NCI-H774 (cell line): ENCODE measurements at places on chromosomes 2 and 18.

DNA sequence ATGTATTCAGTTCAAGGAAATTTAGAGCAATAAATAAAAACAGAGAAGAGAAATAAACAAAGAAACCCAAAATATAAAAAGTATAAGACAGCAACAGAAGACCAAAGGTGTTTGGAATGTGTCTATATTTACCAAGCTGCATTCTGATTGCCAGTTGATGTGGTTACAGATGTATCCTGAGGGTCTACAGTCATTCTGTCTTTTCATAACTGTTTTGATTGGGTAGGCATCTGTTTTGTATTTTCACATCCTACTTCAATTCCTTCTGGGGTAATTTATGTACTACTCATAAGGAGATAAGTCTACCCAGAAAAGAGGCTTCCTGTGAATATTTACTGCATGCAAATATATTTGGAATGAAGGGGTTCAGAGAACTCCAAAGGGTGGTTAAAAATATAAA is 596.8 kb upstream of the GCFC2 start:
- no peak for DNase-seq

GRCh38 chr18:50722311-50722710 is 97.5 kb downstream of the MRO start:
- DNase-seq: no peak

DNA sequence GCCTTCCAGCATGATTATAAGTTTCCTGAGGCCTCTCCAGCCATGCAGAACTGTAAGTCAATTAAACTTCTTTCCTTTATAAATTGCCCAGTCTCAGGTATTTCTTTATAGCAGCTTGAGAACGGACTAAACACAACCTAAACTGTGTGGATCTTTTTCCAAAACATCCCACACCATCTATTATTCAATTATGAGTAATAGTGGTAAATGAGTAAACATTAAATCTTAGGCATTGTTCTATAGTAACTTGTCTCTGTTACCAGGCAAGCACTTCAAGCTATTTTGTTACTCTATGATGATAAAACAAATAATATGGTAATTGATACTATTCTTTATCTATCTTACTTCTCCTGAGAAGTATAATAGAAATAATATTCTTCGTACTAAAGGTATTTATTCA is 536.9 kb upstream of the CHAC2 start:
- DNase-seq: no peak

GRCh38 chr18:37334631-37335408 is 230.8 kb downstream of the CELF4 start:
- no peak for DNase-seq

- DNase-seq: no peak
Observed at GRCh38 chr2:234714711-234715110, 217.8 kb upstream of the ARL4C start.

DNA sequence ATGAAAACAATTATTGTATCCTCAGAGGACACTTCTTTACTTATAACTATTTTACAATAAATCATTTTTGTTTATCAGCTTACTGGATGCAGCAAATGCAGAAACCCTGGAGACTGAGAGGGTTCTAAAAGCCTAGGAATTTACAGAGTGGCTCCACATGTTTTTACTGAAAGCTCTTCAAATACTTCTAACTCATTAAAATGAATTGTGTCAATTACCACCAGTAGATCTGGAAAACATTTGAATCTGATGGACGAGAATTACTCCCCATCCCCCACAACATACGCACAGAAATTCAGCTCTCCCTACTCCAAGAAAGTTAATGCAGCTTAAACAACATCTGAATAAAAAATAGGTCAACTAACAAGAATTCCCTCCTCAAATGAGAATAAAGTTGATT is 319.8 kb upstream of the FIGN start:
- no peak for DNase-seq

- no peak for DNase-seq
Observed at GRCh38 chr2:170707821-170708795, 7.0 kb upstream of the SP5 start.

- no peak for DNase-seq
Observed at GRCh38 chr18:75156139-75156750, 52.7 kb downstream of the PTGR3 start.

GRCh38 chr2:2777876-2778275 is 446.8 kb upstream of the MYT1L start:
- DNase-seq: no peak

GRCh38 chr2:101267671-101268656 is 15.3 kb downstream of the CNOT11 start:
- DNase-seq: no peak

DNA sequence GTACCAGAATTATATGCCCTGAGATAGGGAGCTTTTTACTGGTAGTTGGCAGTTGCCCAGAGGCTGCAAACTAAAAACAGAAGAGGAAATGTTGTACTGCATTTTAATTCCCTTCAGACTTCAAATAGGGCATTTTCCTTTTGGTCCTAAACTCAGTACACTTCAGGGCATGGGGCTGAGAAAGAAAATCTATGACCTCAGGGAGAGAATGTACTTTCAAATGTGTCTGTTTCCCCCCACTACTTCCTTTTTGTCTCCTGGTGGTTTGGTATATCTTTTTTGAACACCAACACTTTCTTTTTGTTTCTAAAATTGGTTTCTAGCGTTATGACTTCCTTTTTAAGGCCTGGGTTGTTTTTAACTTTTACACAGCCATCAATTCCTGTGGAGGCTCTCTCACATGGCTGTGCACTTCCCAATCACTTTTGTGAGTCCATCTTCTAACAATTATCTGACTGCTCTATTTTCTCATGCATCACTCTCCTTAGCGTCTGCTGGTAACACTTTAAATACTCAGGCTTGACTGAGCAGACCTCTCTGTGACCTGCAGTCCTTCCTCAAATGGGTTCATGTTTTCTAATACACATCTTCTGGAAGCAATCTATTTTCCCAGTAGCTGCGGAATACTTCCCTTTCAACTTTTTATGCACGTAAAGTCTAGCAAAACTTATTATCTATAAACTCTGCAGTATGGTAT is 596.0 kb downstream of the LRP1B start:
- DNase-seq: no peak

- DNase-seq: no peak
Observed at GRCh38 chr18:41266204-41266603, 688.8 kb upstream of the PIK3C3 start.
